ENCODE measurements at places on chromosomes 6 and 20. TPM values are rescaled to one million over a fixed set of nuclear protein-coding genes. Genes with fewer than 3 reads are reported as not detected.

DNA sequence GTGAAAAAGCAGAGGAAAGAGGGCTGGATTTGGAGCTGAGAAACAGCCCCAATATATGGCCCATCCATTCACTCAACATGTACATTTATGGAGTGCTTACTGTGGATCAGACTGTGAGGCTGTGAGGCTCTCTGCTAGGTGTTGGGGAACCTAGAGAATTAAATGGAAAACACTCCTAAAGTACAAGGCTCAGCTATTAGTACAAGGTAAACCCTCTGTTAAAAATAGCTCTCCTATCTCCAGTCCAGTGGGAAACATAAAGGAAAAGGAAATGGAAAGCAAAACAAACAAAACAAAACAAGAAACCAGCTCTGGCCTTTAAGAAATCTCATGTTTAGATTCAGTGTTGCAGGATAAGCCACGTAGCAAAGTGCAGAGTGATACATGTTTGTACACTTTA lies 35.0 kb downstream of the LY86 start:
- H3K36me3 ChIP-seq, result no peaks in the 10 kb centered on the region
- H3K27me3 ChIP-seq, result no peaks in the 10 kb centered on the region
- H3K4me3 ChIP-seq, result no peak overlapping the region

- H3K4me1 ChIP-seq, result no peaks in the 10 kb centered on the region
- H3K27ac ChIP-seq, result peak overlapping the region; percentile 50
- H3K4me3 ChIP-seq, result no peak overlapping the region
- DNase-seq, result no peak
- no peaks in the 10 kb centered on the region for H3K36me3 ChIP-seq
Measured at GRCh38 chr20:14986656-14987055, 649.2 kb upstream of the FLRT3 start.

GRCh38 chr6:50819466-50819903 lies 814 bp downstream of the TFAP2B start:
- H3K27me3 ChIP-seq, result peaks cover 50% of the 10 kb centered on the region
- H3K4me1 ChIP-seq, result no peaks in the 10 kb centered on the region
- no peaks in the 10 kb centered on the region for H3K36me3 ChIP-seq

DNA sequence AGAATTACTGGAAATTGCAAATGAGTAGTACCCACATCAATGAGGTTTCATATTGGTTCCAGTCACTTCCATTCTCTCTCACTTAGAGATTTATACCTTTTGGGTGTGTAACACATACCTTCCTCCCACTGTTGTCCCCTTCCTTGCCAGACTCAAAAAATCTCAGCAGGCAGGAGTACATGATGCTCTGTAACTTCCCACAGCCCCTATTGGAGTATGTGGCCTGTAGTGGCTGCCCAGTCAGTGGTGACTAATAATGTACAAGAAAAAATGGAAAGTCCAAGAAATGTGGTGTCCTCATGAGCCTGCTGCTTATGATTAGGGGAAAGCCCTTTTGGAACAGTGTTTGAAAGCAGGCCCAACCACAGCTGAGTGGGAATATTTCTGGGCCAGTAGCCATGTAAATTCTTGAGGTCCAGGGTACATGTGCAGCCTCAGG lies 312.0 kb downstream of the ZFAND3 start:
- H3K27me3 ChIP-seq, result no peaks in the 10 kb centered on the region
- no peak for DNase-seq
- no peak overlapping the region for H3K27ac ChIP-seq

DNA sequence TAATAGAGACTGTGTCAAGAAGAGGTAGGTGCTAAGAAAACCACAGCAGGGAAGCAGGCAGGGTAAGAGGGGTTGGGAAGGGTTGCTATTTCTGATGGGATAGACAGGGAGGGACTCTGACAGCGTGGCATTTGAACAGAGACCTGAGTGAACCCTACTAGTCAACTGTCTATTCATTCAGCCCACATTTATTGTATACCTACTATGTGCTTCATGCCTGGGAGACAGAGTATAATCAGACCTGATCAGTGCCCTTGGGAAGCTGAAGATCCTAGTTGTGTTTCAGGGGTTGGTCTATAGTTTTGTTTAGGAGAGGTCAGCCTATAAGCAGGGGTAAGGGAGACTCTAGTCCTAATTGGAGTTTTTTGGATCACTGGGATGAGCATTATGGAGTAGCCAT lies 14.9 kb upstream of the CAPN11 start:
- H3K27ac ChIP-seq, result no peak overlapping the region
- peaks cover 10% of the 10 kb centered on the region for H3K36me3 ChIP-seq
- no peak for DNase-seq
- H3K4me1 ChIP-seq, result no peaks in the 10 kb centered on the region

CLDN20 gene
- total RNA-seq, result not detected
